ENCODE measurements at places on chromosomes 12 and 14. TPM values are rescaled to one million over a fixed set of nuclear protein-coding genes. Genes with fewer than 3 reads are reported as not detected.
A peak's percentile ranks its signal among the peaks of the same experiment; 100 is the strongest.

- no peak for DNase-seq
Measured at GRCh38 chr14:100285913-100286400, 20.3 kb downstream of the SLC25A29 start.

DNA sequence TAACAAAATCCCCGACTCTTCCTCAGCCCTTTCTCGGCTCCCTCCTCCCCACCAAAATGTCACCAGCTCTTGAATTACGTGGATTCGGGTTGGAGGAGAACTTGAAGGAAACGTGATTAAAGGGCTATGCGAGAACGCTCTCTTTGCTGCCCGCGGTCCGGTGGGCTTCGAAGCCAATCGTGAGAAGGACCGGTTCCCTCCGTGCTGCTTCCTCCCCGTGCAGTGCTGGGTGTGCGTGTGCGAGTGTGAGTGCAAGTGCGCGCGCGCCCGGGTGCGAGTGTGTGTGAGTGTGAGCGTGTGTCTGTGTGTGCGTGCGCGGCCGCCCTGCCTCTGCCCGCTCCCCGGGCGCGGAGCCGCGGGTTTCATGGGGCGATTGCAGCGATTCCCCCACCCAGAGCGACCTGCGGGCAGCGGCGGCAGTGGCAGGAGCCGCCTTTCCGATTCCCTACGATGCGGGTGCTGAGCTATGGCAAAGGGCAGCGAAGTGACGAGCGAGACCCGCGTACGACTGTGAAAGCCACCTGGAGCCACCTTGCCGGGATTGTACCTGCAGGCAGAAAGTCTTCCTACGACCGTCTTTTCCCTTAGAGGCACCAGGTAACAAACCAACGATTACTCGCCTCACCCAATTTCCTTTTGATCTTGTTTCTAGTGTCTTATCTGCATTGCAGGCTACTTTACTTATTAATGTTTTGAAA, 1.4 kb downstream of the LRFN5 start:
- DNase-seq = peak; percentile 14

DNA sequence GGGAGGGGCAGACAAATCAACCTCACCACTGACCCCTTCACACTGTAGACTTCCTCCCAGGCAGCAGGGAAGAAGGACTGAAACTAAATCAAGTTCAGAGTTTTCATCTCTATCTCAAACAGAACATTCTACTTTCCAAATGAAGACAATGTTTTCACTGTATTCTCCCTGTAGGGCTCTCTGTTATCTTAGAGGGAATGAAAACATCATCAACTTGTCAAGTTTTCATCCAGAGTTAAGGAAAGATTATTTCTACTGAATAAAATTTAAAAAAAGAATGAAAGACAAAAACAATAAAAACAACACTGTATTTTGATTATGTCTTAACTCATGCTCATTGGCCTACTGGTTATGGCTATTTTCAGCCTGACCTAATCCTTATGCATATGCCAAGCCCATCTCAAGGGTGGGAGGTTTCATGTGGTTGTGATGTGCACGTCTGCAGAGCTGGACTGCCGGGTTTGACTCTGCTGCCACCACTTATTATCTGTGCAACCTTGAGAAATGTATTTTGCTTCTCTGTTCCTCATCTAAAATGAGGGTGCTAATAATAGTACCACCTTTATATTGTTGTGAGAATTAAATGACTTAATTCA, 152.0 kb upstream of the AVPR1A start:
- DNase-seq = no peak

- no peak for DNase-seq
Measured at GRCh38 chr12:45125997-45126396, 75.1 kb upstream of the DBX2 start.

OR6C68 gene
- total RNA-seq = not detected

FRMD6 gene
- 40.7 TPM for total RNA-seq

All from progenitor cell of endocrine pancreas (in vitro differentiated cells).